ENCODE measurements at places on chromosomes 7 and 10.

GRCh38 chr7:73446682-73447081 is 13.1 kb downstream of the FZD9 start:
- DNase-seq = no peak

DNA sequence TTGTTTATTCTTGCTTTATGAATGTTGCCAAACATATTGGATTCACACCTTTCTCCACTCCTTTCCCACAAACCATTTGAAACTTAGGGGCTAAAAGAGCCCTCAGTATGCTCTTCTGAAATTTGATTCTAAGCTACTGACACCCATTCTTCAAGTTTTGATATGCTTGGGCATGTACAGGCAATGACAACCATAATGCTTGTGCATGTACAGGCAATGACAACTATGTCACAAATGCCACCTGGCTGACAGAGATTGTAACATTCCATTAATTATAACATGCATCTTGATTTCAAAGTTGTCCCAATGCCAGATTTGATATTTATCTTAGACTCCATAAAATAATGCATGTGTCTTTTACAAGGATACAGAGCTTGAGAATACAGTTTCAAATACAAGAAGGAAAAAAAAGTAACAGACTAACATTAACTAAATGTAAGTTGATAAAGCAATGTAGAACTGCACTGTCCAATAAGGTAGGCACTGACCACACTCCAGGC is 17.5 kb upstream of the CDK1 start:
- DNase-seq = no peak

GRCh38 chr10:117410557-117410956 is 35.3 kb upstream of the PDZD8 start:
- DNase-seq = no peak

- no peak for DNase-seq
Measured at GRCh38 chr10:104268405-104268712, 625 bp upstream of the GSTO2 start.

DNA sequence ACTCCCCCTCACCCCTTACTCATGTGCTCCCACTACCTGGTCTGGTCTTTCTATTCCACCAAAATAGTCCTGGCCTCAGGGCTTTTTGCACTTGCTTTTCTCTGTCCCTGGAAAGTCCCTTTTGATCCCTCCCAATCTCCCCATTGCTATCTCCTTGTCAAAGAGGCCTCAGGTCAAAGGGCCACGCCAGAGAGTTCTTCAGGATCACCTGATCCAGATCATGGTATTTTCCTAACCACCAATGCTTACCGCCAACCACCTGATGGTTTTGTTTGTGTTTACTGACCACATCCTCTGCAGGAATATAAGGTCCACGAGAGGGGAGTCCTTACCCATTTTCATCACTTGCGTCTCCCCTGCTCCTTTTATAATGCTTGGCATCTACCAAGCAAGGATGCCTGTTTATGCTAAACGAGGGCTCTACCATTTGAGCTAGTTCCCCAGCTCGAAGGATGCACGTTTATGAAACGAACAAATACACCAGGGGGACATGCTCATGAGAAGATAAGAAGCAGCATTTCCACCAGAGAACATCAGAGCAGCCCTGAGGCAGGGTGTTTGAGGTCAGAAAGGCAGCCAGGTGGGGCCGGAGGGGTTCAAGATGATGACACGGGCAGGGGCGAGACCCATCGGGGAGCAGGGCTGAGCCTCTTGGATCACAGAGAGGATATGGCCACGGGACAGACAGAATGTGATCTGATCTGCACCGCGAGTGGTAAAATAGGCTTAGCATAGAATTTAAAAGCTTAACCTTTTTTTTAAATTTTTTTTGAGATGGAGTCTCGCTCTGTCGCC is 43.1 kb upstream of the FOXK1 start:
- DNase-seq = no peak
